ENCODE measurements at places on chromosomes 13 and 19.

DNA sequence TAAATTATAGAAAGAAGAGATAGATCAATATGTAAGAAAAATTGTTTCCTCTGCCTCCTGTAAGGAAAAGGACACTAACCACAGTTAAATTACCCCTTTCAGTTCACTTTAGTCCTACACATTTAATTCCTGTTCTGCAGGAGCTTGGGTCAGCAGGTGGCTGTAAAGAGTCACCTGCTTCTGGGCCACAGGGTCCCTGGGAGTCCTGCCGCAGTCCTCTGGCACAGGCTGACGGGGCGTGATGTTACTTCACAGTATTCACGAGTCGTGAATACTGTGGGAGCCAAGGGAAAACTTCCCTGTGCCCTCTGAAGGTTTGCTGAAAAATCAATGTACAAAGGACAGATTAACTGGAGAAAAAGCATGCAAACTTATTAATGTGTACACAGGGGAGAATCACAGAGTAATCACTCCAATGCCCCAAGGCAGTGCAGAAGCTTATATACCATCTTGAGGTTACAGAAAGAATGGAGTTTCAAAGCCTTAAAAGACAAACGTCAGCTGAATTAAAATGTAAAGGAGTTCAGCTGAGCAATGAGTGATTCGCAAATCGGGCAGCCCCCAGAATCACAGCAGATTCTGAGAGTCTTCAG, 125.8 kb upstream of the TMTC4 start:
- no peak for DNase-seq

DNA sequence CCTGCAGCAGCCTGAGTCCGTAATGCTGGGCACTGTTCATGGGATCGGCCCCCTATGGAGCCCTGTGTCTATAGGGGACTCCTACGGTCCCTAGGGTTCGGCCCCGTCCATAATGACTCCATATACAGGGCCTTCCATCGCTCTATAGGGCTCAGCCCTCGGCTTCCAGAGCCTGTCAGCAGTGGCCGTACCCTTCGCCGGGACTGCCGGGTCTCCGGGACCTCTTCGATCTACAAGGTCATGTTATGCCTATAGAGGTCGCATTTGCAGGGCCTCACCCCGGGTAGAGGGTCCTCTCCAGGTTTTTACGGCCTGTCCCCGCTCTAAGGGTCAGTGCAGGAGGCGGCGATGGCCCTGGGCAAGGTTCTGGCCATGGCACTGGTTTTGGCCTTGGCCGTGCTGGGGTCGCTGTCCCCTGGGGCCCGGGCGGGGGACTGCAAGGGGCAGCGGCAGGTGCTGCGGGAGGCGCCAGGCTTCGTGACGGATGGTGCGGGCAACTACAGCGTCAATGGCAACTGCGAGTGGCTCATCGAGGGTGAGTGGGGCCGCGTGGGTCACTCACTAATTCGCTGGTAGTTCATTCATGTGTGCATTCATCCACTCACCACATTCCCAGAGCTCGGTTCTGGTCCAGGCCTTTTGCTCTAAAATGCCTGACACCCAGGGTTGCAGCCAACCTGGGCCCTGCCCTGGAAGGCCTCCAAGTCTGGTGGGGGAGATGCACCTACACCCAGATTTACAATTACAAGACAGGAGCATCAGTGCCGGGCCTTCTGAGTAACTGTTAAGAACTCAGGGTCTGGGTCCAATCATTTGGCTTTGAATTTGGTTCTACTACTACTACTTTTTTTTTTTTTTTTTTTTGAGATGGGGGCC, 699 bp downstream of the MEGF8 start:
- DNase-seq, result peak; percentile 26

DNA sequence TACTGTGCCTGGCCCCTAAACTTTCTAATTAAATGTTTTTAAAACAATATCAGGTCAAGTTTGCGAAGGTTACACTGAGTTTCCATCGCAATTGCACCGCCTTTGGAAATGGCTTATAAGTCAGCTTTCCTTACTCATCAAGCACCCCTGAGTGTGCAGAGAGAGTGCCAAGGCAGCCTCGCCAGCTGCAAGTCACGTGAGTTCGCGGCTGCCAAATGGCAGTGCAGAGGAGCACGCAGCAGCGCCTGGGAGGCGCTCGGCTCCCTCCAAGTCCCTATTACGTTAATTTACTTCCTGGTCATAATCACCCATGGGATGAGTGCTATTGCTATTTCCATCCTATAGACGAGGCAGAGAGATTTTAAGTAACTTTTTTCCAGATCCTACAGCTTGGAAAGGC, 319.6 kb downstream of the TEX29 start:
- DNase-seq, result peak; percentile 19

DNA sequence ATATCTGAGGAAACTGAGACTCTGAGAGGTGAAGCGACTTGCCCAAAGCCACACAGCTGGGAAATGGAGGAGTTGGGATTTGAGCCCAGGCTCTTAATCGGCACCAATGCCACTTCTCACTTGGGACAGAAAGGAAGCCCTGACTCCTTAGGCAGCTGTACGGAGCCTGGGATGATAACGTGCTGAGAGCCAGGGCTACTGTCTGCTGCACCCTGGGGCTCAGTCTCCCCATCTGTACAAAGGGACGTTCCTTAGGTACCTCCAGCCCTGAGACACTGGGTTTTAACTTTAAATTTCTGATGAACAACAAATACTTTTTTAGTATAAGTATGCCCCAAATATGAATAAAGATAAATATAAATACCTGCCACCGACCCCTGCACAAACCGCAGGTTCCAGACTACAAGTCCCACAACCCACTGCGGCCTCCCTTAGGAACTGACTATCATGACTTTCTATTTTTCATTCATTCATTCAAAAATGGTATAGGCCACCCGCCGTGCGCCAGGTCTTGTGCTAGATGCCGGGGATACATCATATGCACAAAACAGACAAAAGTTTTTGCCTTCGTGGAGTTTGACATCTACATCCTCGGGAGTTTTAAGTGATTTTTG, 776 bp upstream of the NCLN start:
- no peak for DNase-seq

- DNase-seq, result no peak
These were observed 182.0 kb downstream of the RGCC start for GRCh38 chr13:41639237-41639904.

- no peak for DNase-seq
These were observed 9.8 kb upstream of the ALOX5AP start for GRCh38 chr13:30725326-30726085.

- DNase-seq, result no peak
These were observed 47.2 kb downstream of the C13orf42 start for GRCh38 chr13:51063909-51064308.

DNA sequence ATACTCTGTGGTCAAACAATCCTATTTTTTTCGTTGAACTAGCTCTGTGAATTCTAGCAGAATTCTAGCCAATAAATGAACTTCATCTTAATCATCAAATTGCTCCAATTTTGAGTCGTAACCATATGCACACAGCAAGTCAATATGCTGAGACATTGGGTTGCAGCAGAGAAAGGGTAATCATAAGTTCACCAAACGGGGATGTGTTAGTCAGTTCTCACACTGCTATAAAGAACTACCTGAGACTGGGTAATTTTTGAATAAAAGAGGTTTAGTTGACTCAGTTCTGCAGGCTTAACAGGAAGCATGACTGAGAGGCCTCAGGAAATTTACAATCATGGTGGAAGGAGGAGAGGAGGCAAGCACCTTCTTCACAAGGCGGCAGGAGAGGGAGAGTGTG, 67.7 kb upstream of the ABCC4 start:
- DNase-seq, result no peak

DNA sequence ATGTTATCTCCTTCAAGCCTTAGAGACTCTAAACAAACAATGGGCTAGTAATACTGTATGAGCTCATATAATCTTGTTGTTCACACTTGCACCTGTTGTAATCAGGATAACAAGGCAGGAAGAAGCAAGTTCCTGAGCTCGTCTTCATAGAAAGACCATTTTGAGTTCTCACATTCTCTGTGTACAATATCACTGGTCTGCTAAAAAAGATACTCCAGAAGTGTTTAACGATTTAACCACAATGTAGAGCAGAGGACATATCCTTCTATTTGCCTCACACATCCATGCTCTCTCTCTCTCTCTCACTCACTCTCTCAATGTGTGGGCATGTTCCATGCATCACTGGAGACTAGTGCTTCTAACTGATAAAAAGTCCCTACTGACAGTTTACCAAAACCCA, 122.9 kb downstream of the MIPEP start:
- DNase-seq, result no peak

- no peak for DNase-seq
These were observed 114.5 kb downstream of the IRS2 start for GRCh38 chr13:109671919-109672318.

GRCh38 chr13:97027162-97027554, 32.9 kb upstream of the OXGR1 start:
- DNase-seq, result no peak

DNA sequence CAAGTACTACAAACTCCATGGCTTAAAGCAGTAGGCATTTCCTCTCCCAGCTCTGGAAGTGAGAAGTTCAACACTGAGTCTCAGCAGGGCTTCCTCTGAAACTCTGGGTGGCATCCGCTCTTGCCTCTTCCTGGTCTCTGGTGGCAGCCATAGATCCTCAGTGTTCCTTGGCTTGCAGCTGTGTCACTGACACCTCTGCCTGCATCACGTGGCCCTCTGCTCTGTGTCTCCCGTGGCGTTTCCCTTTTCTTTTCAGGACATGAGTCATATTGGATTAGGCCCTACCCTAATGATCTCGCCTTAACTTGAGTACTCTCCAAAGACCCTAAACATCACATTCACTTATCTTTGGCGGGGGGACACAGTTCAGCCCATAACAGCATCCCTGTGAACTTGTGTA, 466.7 kb downstream of the MYO16 start:
- no peak for DNase-seq

DNA sequence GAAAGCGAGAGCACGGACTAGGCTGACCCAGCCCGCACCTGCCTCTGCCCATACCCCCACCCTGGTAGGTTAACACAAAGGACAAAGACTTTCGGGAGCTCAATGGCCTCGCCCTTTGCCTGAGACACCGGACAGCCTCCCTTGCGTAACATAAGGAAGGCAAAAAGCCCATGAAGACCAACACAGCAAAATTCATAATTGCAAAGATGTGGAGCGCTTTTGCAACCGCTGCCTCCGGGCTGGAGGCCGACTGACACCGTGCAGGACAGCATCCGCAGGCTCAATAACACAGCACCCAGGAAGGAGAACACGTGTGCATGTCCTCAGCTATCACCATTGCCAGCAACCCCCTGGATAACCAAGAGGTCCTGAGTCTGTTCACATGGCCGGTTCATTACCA, 15.4 kb downstream of the LILRA1 start:
- no peak for DNase-seq

GRCh38 chr13:58300224-58300623, 668.7 kb downstream of the PCDH17 start:
- DNase-seq, result no peak

DNA sequence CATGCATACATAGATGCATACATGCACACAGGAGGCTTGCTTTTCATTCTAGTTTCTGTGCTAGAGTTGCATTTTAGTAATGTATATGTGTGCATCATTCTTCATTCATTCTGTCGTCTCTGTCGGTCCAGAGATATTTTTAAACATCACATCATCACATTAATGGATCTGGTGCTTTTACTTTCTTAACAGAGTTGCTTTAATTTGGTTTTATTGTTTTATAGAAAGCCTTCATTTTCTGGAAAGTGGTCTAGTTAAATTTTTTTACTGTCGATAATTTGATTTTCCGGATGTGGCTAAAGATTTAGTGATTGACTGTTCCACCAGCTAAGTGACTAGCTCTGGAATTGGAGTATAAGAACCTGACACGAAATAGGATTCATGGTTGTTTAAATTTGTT, 16.9 kb downstream of the BIVM start:
- DNase-seq, result no peak

- DNase-seq, result no peak
These were observed 95.0 kb upstream of the KLF5 start for GRCh38 chr13:72963762-72964161.

- DNase-seq, result no peak
These were observed 431.0 kb upstream of the HTR2A start for GRCh38 chr13:47327861-47328260.

DNA sequence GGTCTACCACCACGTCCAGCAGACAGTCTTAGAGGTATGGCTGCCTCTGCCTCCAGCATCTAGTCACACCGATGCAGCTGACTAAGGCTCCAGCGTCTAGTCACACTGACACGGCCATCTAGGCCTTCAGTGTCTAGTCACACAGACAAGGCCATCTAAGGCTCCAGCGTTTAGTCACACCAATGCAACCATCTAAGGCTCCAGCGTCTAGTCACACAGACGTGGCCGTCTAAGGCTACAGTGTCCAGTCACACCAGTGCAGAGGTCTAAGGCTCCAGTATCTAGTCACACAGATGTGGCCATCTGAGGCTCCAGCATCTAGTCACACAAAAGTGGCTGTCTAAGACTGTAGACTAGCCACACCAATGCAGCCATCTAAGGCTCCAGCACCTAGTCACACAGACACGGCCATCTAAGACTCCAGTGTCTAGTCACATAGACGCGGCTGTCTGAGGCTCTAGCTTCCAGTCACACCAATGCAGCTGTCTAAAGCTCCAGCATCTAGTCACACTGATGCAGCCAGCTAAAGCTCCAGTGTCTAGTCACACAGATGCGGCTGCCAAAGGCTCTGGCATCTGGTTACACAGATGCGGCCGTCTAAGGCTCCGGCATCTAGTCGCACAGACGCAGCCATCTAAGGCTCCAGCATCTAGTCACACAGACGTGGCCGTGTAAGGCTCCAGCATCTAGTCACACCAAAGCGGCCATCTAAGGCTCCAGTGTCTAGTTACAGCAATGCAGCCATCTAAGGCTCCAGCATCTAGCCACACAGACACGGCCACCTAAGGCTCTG, 55.1 kb downstream of the KLF2 start:
- no peak for DNase-seq

DNA sequence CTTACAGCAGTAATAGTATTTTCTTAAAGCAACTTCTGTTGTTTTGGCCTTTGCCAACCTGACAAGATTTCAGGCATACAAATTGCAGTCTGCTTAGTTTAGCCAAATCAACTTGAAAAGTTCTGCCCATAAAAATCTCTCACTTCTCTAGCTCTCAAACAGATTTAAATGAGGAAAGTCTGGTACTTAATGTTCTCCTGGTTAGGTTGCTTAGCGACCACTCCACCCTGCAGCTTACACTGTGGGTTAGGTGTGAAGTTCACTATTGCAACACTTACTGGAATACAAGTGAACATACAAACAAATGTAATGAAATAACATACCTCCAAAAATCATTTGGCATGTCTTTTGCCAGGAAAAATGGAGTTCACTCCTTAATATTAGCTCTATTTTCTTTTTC, 178.7 kb upstream of the PCDH9 start:
- DNase-seq, result no peak

GRCh38 chr13:103568314-103568713, 502.1 kb upstream of the SLC10A2 start:
- no peak for DNase-seq

Measured in tongue (tissue), 3 donors.